Activated naive CD8-positive, alpha-beta T cell treated with anti-CD3 and anti-CD28 coated beads for 36 hours (primary cell): ENCODE measurements at places on chromosomes 2 and 18. TPM values are rescaled to one million over a fixed set of nuclear protein-coding genes. Genes with fewer than 3 reads are reported as not detected.
A peak's percentile ranks its signal among the peaks of the same experiment; 100 is the strongest.

GRCh38 chr18:23340661-23341060, 112.4 kb upstream of the RIOK3 start:
- no peak for DNase-seq

DNA sequence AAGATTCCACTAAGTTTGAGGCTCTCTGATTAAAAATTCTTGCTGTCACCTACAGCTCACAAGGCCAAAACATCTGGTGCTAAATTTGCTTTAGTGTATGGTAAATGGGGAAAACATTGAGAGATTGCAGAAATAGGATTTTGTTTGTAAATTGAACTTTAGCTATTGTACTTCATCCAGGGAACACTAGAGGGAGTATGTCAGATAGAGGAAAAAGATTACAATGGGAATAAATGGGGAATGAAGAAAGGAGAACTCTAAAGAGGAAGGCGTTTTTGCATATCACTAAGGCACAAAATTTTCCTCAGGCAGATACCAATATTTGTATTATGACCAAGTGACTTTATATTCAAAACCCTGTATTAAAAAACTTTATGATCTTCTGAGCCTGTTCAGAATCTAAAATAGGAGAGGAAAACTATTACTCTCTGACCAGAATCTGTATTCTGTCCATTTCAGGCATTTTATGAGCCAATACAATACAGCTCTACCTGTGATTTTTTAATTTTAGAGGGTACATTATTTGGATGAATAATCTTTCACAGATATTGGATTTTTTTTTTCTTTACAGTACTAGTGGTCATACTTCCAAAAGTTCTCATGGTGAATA, 52.3 kb upstream of the ITGB6 start:
- no peak for DNase-seq

GRCh38 chr18:12944709-12945108, 3.1 kb upstream of the SEH1L start:
- no peak for DNase-seq

GRCh38 chr2:239729681-239730566, 295.2 kb downstream of the NDUFA10 start:
- no peak for DNase-seq

- DNase-seq, result no peak
These were observed 102.9 kb upstream of the EPB41L3 start for GRCh38 chr18:5646739-5647138.

- DNase-seq, result no peak
These were observed 14.4 kb upstream of the KLHL30 start for GRCh38 chr2:238123991-238124470.

DNA sequence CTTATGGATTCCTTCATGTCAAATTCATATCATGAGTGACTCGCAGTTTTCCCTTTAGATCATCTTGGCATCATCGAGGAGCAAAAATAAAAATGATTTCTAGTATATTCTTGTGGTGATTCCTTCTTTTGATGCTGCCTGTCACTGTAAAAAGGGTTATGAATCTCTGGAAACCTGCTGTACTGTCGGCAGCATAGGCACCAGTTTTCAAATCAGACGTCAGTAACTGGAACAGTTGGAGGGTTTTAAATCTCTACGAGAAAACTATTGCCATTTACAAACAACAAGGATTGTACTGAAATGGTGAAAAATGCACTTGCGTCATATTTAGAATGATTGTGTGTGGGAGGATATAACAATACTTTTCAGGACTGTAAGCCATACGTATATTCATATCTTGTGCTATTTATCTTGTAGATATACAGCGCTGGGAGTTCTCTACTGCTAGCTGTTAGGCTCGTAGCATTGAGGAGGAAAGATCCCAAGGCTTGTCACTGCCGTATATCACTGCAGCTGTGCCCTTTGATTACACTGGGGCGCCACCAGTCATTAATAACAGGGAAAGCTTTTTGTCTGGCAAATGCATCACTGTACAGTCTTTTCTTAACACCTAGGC, 320.7 kb downstream of the MTX2 start:
- no peak for DNase-seq

DNA sequence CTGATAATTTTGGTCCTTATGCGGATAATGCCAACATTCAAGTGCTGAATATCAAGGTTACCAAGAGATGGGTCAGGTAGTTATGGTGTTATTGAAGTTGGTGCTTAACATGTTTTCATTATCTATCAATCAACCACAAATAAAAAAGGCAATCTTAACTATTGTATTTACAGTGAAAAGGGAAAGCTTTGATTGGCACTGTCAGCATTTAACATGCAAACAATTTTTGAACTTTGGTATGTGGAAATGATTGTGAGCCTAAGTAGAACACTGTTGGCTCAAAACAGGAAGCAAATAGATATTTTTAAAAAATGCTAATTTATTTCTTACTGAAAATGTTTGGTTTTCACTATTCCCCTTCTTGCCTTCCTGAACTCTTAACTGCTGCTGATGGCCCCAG, 21.9 kb downstream of the APLF start:
- no peak for DNase-seq

DNA sequence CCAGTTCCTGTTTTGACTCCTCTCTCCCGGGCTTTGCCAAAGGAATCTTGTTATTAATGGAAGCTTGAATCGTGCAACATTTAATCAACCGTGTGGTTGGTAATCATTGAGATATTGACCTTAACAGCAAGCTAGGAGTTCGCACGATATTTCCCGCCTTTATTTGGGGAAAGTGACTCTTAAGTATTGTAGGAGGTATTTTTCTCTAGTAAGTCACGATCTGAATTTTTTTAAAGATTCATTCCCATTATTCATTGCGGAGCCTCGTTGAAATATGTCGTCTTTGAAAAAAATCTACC, 663 bp downstream of the NUP35 start:
- DNase-seq, result no peak

GRCh38 chr2:102110171-102110570, 32.4 kb upstream of the IL1R1 start:
- DNase-seq, result no peak

DNA sequence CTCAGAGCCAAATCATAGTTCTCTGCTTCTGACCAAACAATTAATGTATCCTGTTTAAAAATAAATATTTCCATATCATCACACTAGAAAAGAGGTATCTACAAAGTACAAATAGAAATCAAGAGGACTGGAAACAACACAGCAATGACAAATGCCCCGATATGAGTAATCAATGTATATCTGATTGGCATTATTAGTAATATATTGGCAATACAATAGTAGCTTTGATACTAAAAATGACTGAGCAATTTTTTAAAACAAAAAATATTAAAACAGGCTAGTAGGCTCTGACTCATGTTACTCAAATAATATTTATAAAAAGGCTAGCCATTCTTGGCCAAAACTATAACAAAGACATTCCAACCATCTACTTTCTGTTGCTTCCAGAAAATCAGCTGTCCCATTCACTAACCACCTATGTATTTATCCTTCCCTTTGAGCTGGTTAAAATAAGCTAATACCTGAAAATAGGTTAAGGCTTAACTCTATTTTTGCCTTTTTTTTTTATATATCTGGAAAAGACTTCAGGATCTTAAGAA, 13.3 kb downstream of the PPP4R3B start:
- no peak for DNase-seq

- no peak for DNase-seq
These were observed 164.1 kb upstream of the BOD1L2 start for GRCh38 chr18:56982766-56983165.

DNA sequence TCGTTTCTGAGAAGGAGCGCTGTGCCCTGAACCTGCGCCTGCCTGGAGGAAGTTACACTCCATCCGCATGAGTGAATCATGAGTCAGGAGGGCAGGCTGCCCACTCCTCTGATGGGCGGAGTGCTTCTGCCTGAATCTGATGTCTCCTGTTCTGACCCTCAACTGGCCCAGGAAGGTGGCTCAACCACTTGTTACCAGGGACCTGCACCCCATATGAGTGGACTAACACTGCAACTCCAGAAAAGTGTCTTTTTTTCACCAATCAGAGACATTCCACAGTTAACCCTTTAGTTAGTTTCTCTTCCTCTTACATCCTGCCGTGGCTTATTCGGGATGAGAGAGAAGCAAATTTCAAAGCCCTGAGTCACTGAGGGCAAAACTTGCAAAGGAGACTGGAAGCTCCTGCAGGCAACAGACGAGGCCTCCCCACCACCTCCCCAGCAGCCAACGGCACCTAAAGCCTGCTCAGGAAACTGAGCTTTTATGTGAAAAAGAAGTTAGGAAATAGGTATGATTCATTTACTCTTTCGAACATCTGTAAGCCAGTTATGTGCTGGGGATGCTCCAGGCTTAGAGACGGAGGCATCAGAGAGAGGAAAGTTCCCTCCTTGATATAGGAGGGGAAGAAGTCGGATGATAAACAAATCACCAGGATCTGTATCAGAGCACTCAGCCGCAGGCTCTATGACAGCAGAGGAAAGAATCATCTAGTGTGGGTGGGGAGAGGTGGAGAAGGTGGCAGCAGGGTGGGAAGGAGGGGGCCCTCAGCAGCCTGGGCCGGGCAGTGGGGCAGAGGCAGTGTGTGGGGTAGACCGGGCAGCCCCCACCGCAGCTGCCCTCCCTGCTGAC, 30.9 kb downstream of the MBP start:
- DNase-seq, result peak; percentile 80

DNA sequence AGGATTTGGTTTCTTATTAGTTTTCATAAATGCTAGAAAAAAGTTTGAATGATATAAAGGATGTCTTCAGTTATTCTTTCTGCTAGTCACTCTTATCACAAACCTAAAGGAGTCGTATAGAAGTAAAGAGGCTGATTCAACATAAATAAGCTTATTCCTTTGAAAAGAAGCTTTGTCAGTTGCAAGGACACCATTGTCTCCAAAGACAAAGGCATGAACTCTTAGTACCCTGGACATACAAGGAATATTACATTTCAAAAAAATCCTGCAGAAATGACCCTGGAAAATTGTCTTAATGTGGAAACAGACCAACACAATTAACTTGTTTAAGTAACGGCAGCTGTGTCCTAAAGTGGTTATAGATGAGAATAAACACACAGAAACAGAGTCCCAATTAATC, 528.0 kb downstream of the CPS1 start:
- DNase-seq, result no peak

DNA sequence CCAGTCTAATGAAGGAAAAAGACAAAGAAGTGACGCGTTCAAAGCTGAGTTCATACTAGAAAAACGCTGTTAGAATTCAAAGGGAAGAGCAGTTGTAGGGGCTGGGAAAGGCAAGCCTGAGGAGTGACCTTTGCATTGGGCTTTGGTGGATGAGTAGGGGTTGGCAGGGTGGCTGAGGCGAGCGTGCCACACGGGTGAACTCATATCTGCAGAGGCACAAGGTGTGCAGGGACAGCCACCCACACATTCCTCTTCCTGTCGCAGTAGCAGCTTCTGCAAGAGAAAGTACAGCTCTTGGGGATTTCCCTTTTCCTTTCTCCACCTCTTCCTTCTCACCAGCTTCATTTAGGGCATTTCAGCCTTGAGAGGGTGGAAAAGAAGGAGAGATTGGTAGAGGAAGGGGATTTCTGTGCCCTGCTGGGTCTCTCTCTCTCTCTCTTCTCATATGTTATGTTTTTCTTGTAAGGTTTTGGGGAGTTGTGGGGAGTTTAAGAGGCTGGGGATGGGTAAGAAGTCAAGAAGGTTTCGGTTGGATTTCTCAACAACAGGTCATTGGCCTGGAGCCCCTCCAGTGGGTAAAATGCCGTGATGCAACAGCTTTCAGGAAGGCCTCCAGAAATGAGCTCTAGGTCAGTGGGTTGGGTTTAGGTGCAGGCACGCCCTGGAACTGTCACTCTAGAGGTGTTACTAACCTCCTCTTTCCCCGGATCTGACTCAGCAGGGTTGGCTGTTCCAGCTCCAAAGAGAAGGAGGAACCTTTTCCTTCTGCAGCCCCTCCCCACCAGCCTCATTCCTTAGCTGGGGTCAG, 40.1 kb downstream of the ODC1 start:
- DNase-seq, result peak; percentile 74

CAPN14 gene
- 0.42 TPM for total RNA-seq

MAP2 gene
- total RNA-seq, result 0.21 TPM

IL1R2 gene
- total RNA-seq, result 0.28 TPM

CHRND gene
- total RNA-seq, result not detected

EFHD1 gene
- 0.78 TPM for total RNA-seq

DNAH7 gene
- 0.18 TPM for total RNA-seq

ADAM23 gene
- not detected for total RNA-seq
